ENCODE measurements at places on chromosomes 6 and 20. TPM values are rescaled to one million over a fixed set of nuclear protein-coding genes. Genes with fewer than 3 reads are reported as not detected.
A peak's percentile ranks its signal among the peaks of the same experiment; 100 is the strongest.

Gene NFYA
- total RNA-seq: 12.3 TPM

Gene CDYL
- 24.1 TPM for total RNA-seq

Gene CLIC5
- total RNA-seq: 1.5 TPM

Gene TSBP1
- not detected for total RNA-seq

Gene FAM209B
- total RNA-seq: 0.79 TPM

GRCh38 chr20:23217023-23217422 lies 130.9 kb upstream of the CD93 start:
- H3K36me3 ChIP-seq: no peaks in the 10 kb centered on the region
- H3K4me1 ChIP-seq: no peaks in the 10 kb centered on the region
- no peaks in the 10 kb centered on the region for H3K27me3 ChIP-seq
- no peak overlapping the region for H3K27ac ChIP-seq

GRCh38 chr20:49352751-49353150 lies 74.9 kb upstream of the ZNFX1 start:
- H3K27ac ChIP-seq: no peak overlapping the region
- H3K4me1 ChIP-seq: no peaks in the 10 kb centered on the region
- no peaks in the 10 kb centered on the region for H3K36me3 ChIP-seq
- DNase-seq: no peak
- no peaks in the 10 kb centered on the region for H3K27me3 ChIP-seq

DNA sequence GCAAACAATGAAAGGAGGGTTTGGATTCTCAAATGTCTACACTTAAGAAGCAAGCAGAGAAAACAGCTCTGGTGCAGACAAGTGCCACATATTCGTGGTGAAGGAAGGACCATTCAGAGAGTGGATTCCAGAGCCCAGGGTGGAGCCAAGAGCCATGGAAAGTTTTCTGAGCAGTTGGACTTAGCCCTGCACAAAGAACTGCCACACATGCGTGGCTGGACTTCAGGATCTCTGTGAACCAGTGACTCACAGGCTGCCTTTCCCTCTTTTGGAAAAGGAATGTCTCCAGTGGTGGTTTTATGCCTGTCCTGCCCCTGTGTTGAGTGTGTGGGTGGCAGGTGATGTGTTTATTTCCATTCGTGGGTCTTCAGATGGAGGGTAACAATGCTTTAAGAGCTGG lies 489.5 kb downstream of the CDH26 start:
- no peak overlapping the region for H3K4me3 ChIP-seq
- DNase-seq: no peak
- H3K27me3 ChIP-seq: no peaks in the 10 kb centered on the region
- no peaks in the 10 kb centered on the region for H3K36me3 ChIP-seq
- no peak overlapping the region for H3K27ac ChIP-seq

DNA sequence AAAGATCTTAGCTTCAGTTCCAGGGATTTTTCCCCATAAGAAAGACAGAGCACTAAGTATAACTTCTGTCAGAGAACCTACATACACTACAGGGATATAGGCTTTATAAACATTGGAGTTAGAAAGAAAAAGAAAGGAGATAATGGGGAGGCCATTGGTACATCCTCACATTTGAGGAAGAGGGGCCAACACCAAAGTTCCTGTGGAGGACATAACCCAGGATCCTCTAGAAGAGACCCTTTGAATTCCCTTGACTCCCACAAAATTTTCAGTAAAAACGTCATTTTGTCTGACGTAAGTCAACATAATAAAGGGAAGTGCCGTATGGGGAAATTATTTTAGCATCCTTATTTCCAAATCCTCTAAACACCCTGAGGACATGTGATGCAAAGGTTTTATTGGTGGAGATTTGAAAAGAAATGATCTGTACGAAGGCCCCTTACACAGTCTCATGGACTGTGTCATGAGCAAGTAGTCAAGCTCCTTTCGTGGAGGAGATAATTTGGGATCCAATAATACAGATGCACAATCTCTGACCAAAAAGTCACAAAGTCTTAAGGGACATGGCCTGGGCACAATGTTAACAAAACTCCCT lies 33.2 kb downstream of the HLA-DRA start:
- H3K27ac ChIP-seq: no peak overlapping the region
- no peak overlapping the region for H3K4me3 ChIP-seq
- H3K27me3 ChIP-seq: no peaks in the 10 kb centered on the region
- DNase-seq: no peak

- H3K4me1 ChIP-seq: no peaks in the 10 kb centered on the region
- peak overlapping the region; percentile 6 for H3K27ac ChIP-seq
- H3K27me3 ChIP-seq: no peaks in the 10 kb centered on the region
- DNase-seq: no peak
- H3K4me3 ChIP-seq: no peak overlapping the region
Measured at GRCh38 chr6:164097551-164098398, 683.3 kb downstream of the QKI start.

GRCh38 chr20:19295076-19295475 lies 82.6 kb downstream of the SLC24A3 start:
- H3K36me3 ChIP-seq: no peaks in the 10 kb centered on the region
- no peak for DNase-seq
- H3K27ac ChIP-seq: no peak overlapping the region
- H3K27me3 ChIP-seq: no peaks in the 10 kb centered on the region
- no peaks in the 10 kb centered on the region for H3K4me1 ChIP-seq
- no peak overlapping the region for H3K4me3 ChIP-seq

- H3K27me3 ChIP-seq: no peaks in the 10 kb centered on the region
- H3K4me3 ChIP-seq: no peak overlapping the region
- no peaks in the 10 kb centered on the region for H3K36me3 ChIP-seq
- H3K27ac ChIP-seq: no peak overlapping the region
- no peaks in the 10 kb centered on the region for H3K4me1 ChIP-seq
- DNase-seq: no peak
Measured at GRCh38 chr6:136208783-136209182, 41.3 kb downstream of the MTFR2 start.

- H3K4me3 ChIP-seq: no peak overlapping the region
- no peaks in the 10 kb centered on the region for H3K36me3 ChIP-seq
- H3K4me1 ChIP-seq: no peaks in the 10 kb centered on the region
Measured at GRCh38 chr6:6891949-6892461, 215.8 kb upstream of the RREB1 start.

Data from uterus (tissue), 4 donors.